ENCODE measurements at places on chromosomes 16 and 17.
A peak's percentile ranks its signal among the peaks of the same experiment; 100 is the strongest.

DNA sequence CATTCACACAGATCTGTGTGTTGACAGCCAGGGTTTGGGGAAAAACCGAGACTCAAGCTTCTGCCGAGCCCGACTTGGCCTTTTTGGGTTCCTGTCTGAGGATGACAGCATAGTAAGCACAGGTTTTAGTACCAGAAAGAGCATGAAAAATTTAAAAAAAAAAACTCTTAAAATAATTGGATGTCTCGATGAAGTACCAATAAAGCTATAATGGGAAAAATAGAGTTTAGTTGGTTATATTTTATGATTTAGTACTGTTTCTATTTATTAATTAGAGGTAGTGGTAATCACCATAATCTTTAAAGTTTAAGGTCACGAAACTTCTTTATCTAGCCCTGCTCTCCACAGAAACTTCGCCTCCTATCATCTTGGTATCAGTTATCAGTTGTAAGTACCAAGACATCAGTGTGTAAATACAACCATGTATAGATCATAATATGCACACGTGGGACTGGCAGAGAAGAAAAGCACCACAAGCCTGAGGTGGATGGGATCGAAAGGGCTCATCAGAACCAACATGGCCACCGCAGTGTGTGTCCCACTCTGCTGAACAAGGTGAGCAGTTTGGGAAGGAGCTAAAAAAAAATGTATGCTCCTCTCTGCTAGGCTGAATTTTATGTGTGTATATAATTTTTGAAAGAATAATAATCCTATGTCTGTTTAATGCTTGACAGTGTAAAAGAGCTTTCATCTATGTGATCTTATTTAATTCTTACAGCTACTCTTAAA, 14.4 kb upstream of the EEF2K start:
- DNase-seq = no peak

GRCh38 chr16:525520-526180, 1.9 kb upstream of the CAPN15 start:
- DNase-seq = peak; percentile 87

GRCh38 chr17:82909322-82909904, 69.6 kb upstream of the ZNF750 start:
- DNase-seq = no peak

DNA sequence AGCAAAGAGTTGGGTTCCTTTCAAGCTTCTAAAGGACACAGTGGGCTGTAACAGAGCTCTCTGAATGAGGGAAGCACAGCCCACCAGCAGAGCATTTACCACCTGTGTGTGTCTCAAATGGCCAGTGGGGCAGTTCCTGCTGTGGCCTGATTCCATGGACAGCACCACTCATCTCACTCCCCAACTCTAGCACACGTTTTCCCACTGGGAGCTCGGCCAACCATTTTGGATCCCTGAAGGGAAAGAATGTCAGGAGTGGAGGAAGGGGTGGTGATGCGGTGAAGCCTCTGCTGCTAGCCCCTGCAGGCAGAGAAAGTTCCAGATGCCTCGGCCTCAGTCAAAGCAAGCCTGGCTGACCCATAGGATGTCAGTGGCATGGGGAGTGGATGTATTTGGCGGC, 86.6 kb downstream of the PLXDC1 start:
- DNase-seq = no peak

- no peak for DNase-seq
These were observed 16.8 kb upstream of the USP43 start for GRCh38 chr17:9628509-9628908.

- DNase-seq = no peak
These were observed 95.7 kb downstream of the SLC39A11 start for GRCh38 chr17:72996791-72997190.

DNA sequence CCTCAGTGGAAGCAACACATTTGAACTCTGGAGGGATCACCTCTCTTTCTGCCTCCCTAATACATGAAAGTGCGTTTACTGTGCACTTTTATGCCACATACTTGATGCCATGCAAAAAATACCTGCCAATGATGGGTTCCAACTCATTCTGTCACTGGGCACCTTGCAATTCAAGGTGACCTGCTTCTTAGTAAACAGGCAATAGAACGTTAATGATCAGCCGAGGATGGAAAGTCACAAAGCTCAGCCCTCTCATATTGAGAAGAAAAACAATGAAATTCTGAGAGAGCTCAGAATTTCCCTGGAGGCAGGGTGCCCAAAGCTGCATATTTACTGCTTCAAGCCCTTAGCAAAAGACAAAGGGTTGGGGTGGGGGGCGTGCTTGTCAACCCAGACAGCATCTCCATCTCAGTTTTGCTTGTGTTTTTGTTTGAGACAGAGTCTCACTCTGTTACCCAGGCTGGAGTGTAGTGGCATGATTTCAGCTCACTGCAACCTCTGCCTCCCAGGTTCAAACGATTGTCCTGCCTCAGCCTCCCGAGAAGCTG, 23.2 kb downstream of the LITAF start:
- no peak for DNase-seq

GRCh38 chr16:84085773-84086172, 31.0 kb downstream of the MBTPS1 start:
- DNase-seq = no peak

- DNase-seq = peak; percentile 98
These were observed 89.3 kb downstream of the SMG6 start for GRCh38 chr17:2214047-2214928.

DNA sequence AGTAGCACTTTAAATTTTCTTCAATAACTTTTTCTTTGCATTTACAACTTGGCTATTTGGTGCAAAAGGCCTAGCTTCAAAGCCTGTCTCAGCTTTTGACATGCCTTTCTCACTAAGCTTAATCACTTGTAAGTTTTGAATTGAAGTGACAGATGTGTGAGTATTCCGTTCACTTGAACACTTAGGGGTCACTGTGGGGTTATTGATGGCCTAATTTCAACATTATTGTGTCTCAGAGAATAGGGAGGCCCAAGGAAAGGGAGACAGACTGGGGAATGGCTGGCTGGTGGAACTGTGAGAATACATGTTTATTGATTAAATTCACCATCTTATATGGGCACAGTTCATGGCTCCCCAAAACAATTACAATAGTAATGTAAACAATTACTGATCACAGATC, 84.1 kb downstream of the TAOK1 start:
- DNase-seq = no peak

- DNase-seq = peak; percentile 42
These were observed 2.2 kb upstream of the NUTF2 start for GRCh38 chr16:67844497-67844896.

- no peak for DNase-seq
These were observed 20.4 kb upstream of the KDM8 start for GRCh38 chr16:27182906-27183405.

DNA sequence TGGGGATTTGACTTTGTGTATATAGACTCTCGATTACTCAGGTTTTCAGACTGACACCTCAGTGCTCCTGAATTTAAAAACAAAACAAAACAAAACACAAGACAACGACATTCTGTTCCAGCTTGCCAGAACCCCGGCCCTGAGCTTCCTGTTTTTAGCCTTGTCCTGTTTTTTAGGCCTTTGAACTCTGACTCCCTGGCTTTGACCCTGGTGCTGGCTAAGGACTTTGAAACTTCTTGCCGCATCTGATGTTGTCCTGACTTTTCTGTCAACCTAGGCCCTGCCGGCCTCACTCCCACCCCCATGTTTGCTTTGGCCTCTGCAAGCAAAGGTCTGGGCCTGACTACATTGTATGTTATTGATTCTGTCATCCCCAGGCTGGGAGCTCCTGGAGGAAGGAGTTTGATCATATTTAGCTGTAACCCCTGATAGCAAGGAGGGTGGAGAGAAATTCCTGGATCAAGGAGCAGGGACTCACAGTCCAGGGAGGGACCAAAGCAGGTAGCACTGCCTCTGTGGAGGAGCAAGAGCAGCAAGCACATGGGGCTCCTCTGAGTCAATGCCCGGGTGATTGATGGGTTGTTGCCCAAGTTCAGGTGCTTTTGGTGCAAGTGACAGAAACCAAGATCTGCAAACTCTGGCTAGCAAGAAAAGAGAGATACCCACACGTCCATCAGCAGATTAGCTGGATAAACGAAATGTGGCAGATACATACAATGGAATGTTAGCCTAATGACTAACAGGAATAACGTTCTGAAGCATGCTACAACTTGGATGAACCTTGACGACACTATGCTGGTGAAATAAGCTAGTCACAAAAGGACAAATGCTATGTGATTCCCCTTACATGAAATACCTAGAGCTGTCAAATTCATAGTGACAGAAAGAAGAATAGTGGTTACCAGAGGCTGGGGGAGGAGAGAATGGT, 7.7 kb downstream of the CCL16 start:
- DNase-seq = peak; percentile 52

DNA sequence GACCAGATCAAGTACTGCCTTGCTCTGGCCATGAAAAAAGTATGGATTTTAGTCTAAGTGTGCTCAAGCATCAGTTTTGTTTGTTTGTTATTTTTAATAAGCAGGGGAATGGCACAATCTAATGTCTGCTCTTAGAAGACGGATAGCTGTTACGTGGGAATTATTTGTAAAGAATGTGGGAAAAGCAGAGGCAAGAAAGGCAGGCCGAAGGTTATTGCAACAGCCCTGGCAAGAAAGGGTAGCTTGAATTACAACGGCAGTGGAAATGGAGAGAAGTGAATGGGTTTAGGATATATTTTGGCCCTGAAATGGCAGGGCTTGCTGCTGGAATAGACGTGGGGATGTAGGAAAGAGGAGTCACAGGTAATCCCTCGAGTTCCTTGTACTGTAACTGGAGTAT, 987 bp upstream of the HASPIN start:
- peak; percentile 49 for DNase-seq

Data from iris pigment epithelial cell (primary cell).